Tibial nerve (tissue), 4 donors: ENCODE measurements at places on chromosomes 3 and 15.

DNA sequence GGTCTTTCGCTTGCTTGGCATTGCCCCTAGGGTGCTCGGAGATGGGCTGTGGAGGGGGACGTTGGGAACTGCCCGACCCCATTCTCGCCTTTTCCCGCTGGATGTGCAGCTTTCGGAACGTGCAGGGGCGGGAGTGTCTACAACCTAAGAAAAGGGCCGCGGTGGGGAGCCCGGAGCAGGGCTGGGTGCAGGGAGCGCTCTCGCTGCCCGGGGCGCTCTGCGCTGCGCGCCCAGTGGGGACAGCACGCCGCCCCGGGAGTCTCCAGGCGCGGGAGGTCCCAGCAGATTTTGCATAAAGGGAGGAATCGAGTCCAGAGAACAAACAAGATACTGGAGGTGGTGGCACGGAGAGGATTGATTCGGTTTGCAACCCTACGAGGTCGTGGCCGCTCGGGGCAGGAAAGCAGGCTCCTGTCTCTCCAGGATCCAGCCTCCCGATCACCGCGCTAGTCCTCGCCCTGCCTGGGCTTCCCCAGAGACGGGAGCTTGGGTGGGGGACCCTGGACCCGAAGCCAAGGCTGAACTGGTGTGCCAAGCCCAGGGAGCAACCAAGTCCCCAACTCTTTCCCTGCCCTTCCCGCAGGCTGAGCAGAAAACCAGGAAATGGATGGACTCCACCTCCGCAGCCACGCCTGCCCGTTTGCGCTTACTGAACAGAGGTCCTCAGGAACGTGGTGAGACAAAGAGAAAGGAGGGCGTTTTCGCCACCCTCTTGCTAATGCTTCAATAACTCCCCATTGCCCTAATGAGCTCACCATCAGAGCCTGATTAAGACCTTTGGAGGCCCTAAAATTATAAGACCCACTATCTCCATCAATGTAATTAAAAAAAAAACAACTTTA is 59.7 kb downstream of the NOX5 start:
- DNase-seq, result no peak

GRCh38 chr3:46604127-46604526 is 8.2 kb upstream of the FAM240A start:
- no peak for DNase-seq

DNA sequence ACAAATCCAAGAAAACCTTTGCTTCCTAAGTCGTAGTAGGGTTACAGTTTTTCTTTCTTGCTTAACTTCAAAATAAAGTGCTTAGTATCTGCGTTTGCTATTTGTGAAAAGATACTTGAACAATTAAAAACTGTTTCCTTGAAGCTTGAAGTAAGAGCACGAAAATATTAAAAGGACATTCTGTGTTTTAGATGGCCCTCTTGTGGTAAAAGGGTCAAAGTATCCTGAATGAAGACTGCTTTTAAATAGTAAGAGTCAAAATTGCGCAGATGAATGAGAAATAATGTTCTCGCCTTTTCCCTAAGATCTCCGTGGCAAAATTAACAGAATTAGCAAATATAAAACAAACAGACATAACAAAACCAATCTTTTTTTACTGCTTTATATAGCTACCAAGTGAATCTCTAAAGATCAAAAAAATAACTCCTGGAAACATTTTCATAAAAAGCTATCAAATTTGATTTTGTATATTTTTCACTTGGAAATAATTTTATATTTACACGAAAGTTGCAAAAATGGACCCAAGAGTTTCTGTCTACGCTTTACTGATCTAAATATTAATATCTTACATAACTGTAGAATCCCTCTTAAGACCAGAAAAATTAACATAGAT is 175.4 kb downstream of the MBNL1 start:
- no peak for DNase-seq

DNA sequence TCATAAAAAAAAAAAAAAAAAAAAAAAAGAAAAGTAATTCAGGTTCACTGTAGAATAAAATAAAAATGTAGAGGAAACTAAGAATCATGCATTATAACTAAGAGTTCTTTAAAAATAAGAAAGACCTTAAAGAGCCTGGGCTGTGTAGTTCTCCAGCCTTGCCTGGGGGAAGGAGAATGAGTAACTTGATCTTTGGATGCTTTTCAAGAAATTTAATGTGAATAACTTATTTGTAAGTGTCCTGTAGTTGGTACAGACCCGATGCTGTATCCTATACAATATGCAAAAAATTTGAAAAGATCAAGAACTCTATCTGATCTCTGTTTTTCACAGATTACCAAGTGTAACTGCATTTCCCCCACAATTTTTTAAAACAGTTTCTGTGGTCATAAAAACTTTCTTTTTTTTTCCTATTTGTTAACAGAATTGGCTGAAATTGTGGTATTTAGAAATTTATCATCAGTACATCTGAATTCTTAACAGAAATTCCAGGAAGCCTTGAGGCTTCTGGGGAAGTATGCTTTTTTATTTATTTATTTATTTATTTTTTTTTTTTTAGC is 195.3 kb downstream of the THRB start:
- DNase-seq, result no peak

DNA sequence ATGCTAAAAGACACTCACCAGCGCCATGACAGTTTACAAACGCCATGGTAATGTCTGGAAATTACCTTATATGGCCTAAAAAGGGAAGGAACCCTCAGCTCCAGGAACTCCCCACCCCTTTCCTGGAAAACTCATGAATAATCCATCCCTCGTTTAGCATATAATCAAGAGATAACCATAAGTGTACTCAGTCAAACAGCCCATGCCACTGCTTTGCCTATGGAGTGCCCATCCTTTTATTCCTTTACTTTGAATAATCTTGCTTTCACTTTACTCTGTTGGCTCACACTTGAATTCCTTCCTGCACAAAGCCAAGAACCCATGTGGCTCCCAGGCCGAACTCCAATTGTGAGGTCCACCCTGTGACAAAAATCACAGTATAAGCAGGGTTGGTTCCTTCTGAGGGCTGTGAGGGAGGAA is 19.1 kb upstream of the FSTL1 start:
- DNase-seq, result no peak
